HuH-7.5 (cell line): ENCODE measurements at places on chromosomes 12 and 14.

GRCh38 chr12:83414981-83415380 lies 728.3 kb downstream of the TMTC2 start:
- no peak for DNase-seq

DNA sequence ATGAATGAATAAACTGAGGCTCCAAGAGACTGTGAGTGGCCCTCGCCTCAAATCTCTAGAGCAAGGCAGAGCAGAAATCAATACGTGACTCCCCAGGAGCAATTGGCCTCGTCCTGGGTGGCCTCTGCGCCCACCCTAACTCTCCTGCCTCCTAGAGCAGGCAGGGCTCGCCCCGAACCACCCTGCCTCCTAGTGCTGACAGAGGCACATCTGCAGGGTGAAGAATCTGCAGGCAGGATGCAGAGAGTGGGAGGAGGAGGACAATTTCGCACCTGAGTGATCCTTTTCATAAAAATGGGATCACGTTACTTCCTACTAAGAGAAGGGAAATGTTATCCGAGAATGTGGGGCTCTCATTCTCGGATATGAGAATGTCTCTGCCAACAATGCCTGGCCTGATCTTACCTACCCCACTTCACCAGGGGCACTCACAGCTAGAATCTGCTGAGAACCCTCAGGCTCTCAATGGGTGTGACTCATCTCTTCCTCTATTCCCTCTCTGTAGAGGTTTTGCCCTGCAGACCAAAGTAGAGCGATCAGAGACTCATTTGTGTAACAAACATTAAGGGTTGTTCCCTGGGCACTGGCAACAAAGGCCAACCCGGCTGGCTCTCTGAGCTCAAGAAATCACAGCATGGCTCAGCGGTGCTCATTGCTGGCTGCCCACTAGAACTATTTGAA lies 61.7 kb upstream of the BCL2L14 start:
- DNase-seq = no peak

GRCh38 chr12:5624486-5625272 lies 192.8 kb downstream of the NTF3 start:
- no peak for DNase-seq

GRCh38 chr14:91234791-91235114 lies 9.8 kb downstream of the GPR68 start:
- DNase-seq = no peak

GRCh38 chr14:95057147-95057546 lies 100.2 kb downstream of the DICER1 start:
- DNase-seq = no peak

DNA sequence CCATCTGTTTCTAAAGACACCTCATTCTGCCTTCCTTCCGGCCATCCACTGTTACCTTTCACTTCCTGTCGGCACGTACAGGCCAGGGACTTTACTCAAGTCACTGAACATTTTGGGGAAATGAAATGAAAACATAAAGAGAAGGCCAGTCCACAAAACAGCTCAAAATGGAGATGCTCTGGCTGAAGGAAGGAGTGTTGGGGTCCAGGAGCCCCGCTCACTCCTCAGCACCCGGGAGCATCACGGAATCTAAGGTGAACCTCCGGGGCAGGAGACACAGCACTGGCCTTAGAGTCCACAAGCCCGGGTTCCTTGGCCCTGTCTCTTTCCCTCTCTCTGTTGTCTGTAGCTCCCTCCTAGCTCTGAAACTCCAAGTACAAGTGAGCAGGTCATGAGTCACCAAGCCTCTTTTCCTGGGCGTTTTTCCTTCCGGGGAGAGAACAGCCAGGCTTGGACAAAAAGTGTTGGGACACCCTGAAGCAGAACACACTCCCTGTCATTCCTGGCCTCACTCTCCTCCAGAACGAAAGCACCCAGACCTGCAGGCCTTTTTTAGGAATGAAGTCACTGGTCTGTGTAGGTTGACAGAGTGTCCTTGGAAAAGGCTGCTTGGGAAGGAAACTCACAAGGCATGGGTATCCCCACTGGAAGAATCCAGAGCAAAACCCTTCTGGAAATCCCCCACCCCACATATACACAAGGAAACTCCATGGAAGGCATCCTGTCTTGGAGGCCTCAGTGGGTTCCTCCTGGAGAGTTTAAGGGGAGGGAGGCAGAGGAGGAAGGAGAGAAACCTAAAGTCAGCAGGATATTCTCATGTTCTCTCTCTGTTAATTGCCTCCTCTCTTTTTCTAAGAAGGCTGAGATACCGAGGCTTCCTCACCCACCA lies 245.3 kb downstream of the ZFP36L1 start:
- DNase-seq = no peak

DNA sequence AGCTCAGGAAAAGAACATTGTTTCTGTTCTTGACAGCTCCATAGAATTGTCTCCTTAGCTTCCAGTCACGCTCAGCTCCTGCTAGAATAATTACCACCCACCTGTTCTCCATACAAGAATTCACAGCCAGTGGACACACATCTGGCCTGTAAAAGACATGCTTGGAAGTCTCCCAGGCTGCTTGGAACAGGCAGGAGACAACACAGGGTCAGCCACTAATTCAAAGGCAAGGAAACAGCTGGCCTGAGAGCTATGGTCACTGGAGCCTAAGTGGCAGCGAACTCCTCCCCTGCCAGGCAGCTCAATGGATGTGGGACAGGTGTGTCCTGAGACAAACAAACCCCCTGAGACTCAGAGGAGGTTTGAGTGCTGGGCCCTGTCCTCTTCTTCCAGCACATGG lies 22.9 kb upstream of the LTBP2 start:
- no peak for DNase-seq

DNA sequence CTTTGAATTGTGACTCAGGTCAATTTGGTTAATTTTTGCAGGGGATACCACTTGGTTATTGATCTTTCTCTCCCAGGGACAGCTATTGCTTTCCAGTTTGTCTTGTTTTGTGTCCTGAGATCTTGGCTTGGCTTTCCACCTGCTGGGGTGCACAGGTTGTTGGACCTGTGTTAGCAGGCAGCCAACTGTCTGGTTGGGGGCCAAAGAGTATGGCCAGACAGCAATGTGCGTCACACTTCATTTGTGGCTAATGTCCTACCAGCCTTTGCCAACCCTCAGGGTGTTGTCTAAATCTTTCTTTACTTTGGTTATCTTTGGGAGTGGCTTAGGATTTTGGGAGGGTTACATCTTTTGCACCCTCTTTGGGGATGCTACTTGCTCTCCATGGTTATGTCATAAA lies 494.9 kb upstream of the ATP2B1 start:
- no peak for DNase-seq

DNA sequence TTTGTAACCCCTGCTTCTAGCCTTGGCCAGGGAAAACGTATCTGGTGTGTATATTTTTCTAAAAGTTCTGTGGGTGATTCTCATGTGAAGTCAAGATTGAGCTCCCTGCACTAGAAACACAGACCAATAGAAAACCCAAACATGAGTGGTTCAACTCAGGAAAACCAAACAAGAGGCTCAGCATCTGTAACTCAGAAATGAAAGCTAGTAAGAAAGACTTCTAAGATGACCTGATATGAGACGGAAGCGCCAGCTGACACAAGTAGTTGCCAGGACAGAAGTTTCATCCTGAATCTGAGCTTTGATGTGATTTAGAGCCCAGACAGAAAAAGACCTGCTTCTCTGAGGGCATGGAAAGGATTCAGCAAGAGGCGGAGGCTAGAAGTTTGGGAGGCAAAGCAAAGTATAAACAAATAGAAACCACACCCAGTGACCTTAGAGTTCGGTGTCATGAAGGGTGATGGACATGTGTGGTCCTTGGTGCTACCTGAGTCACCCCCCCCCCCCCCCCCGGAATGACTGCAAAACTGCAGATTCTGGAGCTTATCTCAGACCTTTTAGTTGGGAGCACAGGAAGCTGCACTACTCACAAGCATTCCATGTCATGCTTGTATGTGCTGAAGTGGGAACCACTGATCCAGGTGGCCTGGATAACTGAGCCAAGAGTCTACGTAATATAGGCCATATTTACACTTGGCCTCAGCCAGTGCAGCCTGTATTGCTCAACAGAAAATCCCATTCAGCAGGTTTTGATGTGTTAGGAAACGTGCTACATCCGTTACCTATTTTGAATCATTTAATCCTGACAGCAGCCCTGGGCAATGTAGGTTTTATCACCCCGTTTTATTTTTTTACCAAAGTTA lies 191.3 kb downstream of the ANO6 start:
- no peak for DNase-seq

DNA sequence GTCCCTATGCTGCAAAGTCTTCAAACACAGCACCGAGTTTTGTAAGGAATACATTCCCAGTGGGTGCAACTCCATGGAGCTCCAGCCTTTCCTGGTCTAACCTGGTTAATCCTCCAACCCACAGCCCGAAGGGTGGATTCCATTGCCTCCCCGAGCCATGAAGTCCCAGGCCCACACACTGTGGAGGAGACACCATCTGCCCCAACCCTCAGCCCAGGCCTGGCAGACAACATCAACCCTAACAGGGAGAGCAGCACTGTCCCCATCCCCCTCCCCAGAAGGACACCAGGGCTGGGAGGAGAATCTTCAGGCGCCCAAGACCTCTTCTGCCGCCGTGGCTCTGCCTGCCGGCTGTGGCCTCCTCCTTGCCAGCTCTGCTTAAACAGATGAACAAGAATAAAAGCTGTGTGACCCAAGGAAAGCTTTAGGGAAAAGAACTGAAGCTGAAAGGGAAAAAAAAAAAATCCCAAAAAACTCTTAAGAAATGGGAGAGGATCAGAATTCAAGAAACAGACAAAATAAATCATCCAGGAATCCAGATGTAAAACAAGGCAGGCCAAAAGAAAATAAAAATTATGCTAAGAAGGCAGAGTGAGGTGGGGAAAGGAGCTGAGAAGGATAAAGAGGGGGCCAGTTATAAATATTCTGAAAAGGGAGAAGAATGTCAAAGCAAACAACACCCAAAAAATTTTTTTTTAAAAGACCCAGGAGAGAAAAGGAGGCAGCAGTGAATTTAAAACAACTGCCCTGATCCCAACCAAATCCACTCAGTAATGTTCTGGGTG lies 16.0 kb upstream of the ZFP36L1 start:
- DNase-seq = no peak

GRCh38 chr14:33103489-33103888 lies 164.8 kb downstream of the NPAS3 start:
- no peak for DNase-seq
